HTR-8/SVneo (cell line): ENCODE measurements at places on chromosomes 5 and 9.

DNA sequence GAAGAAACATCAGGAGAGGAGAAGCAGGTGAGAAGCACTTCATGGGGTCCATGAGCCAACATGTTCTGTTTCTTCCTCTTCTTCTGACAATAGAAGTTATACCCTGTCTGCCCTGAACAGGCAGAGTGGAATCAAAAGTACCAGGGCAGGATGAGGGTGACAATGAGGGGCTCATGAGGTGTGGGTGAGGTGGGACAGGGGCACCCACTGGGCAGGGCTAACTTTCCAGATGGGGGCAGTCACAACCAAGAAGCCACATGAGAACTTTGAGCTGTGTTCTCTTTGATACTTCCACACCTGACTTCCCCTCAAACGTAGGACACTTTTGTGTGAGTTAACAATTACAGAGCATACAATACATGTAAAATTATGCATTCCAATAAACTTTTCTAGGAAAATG, 92.7 kb downstream of the LHFPL2 start:
- no peak for DNase-seq

- DNase-seq = no peak
These were observed 49.5 kb upstream of the TGFBR1 start for GRCh38 chr9:99055384-99055783.

- DNase-seq = no peak
These were observed 32.9 kb downstream of the RALGPS1 start for GRCh38 chr9:126947529-126947928.

- DNase-seq = no peak
These were observed 6.6 kb upstream of the CNOT6 start for GRCh38 chr5:180487556-180487955.

GRCh38 chr5:173228639-173229381, 6.2 kb downstream of the NKX2-5 start:
- DNase-seq = no peak

DNA sequence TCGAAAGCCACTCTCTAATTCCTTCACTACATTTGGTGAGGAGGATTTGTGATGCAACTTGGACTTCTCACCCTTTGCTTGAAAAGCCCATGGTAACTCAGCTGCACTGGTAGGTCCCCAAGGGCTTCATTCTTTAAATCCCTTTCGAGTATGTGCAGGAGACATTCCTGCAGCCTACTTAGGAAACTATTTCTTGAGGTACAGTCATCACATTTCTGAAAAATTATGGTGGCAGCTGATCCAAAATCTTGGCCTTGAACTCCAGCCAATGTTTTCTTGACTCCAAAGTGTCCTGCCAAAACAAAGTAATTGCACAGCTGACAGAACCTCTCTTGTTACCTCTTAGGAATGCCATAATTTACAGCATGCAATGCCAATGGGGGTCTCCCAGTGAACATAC, 99.7 kb downstream of the NPR3 start:
- peak; percentile 21 for DNase-seq

GRCh38 chr5:143605403-143606005, 202.0 kb upstream of the NR3C1 start:
- DNase-seq = no peak

GRCh38 chr5:118952992-118953651, 35.2 kb downstream of the DTWD2 start:
- no peak for DNase-seq

GRCh38 chr9:70197216-70198044, 61.3 kb upstream of the SMC5 start:
- DNase-seq = no peak

DNA sequence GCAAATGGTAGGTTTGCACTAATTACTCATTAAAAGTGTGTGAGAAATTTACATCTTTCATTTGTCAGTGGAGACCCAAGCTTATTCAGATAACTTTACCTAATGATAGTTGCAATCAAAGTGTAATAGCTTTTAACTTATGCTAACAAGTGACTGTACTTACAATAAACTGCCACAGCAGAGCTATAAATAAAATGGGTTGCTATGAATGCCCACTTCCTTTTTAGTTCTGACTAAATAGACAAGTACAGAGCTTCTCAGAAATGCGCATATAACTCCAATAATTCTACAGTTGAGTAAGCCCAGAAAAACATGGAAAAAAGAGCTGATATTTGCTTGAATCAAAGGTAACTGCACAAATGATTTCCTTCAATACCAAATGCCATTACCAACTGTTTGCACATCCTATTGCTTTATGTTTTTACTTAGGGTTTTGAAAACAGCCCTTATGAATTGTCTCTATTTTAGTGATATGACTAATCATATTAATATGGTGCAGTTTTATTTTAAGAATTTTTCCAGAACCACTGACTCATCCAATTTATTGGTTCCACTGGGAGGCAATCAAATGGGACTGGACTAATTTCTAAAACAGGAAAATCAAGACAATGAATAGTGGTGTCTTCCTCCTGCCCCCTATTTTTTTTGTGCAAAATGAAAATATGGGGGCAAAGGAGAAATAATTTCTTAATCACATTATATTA, 84.1 kb downstream of the PPP2R2B start:
- no peak for DNase-seq

- DNase-seq = no peak
These were observed 460.4 kb upstream of the RORB start for GRCh38 chr9:74036549-74037231.

- DNase-seq = no peak
These were observed 46.2 kb upstream of the FCN2 start for GRCh38 chr9:134834217-134834956.

GRCh38 chr9:36217256-36217968, 26.7 kb downstream of the CLTA start:
- DNase-seq = no peak

GRCh38 chr5:124315741-124316415, 430.6 kb downstream of the ZNF608 start:
- peak; percentile 65 for DNase-seq

DNA sequence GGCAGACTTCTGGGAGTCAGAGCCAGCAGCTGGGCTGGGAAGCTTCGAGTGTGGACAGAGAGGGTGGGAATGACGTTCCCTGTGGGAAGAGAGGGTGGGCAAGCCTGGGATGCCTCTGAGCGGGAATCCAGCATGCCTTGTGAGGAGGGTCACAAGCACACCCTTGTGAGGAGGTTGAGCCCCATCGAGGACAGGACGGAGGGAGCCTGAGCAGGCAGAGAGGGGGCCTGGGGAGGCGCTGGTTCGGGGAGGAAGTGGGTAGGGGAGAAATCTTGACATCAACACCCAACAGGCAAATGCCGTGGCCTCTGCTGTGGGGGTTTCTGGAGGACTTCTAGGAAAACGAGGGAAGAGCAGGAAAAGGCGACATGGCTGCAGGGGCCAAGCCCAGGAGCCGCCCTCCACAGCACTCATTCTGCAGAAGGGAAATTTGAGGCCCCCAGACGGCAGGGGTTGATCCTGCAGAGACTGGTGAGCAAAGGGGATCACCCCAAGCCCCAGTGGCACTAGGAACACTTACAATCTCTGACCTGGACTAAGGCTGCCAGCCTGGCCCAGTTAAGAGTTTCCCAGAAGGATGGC, 1.1 kb upstream of the IL13 start:
- DNase-seq = no peak

- peak; percentile 65 for DNase-seq
These were observed 6.3 kb upstream of the MED7 start for GRCh38 chr5:157148734-157149615.

- DNase-seq = no peak
These were observed 706.6 kb downstream of the EFNA5 start for GRCh38 chr5:106964132-106964531.

DNA sequence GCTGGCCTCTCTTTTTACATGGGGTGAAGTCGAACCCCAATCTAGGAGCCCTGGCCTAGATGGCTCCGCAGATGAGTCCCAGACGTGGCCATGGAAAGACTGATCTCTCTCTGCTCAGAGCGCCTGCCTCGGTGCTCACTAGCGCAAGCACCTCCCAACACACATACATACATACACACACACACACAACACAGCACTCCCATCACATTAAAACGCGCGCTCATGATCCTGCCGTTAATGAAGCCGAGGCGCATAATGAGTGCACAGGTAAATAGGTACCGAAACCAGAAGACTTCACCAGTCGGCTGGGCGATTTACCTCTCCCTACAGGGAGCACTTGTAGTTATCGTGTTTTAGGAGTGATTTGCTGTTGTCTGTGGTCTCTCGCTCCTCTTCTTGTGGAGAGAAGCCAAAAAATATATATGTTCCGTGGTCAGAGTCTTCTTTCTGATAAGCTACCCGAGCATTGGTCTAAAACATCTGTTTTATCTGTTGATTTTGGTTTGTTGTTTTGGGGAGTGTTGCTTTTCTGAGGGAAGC, 207.7 kb downstream of the MEF2C start:
- no peak for DNase-seq

- peak; percentile 10 for DNase-seq
These were observed 139.1 kb upstream of the ERCC6L2 start for GRCh38 chr9:95736370-95736769.

DNA sequence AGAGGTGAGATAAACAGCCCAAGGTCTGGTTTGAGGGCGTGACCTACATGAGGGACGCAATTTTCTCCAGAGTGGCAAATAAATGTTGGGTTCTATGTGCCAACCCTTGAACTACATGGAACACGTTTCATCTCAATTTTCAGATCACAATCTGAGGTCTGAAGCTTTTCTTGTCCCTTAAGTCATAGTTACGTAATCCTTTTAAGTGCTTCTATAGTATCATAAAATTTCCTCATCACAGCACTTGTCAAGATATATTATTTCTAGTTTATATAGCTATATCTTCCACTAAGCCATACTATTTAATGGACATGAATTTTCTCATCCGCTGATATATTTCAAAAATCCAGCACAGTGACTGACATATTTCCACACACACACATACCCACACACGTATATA, 53.1 kb upstream of the GRIN3A start:
- no peak for DNase-seq

DNA sequence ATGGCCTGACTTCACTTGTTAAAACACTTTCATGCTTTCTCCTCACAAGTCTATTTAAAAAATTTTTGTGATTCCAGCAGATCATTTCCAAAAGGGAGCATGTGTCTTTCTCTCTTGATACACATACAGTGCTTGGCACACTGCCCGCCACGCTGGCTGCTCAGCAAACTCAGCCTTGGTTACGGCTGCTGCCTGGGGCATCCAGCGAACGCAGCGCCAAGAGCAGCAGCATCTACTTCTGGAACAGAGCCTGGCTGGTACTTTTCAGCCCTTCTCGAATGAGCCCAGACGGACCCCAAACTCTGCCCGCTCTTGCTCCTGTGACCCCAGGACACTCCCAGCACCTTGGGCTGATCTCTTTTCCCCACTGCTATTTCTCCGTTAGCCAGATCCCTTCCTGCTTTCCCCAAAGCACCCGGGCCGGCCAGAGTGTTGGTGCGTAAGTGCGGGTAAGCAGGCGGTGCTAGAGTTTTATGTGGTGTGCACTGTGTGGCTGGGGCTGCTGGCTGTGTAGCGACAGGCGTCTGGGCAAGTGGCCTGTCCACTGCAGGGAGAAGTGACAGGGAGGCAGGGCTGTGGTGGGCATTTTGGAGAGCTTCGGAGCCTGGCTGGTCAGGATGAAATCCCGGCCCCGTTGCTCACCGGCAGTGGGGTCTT, 73.2 kb downstream of the SH3PXD2B start:
- DNase-seq = no peak

- no peak for DNase-seq
These were observed 3.9 kb downstream of the ZDHHC12 start for GRCh38 chr9:128719919-128720605.

- no peak for DNase-seq
These were observed 2.8 kb upstream of the ARRDC1 start for GRCh38 chr9:137602661-137603060.

- DNase-seq = no peak
These were observed 286.8 kb upstream of the PANK3 start for GRCh38 chr5:168865968-168866367.

GRCh38 chr5:134370871-134371833, at the start of gene UBE2B:
Gene UBE2B, plus strand, starts transcription at chr5:134371569. Its CDS starts 27 bp downstream, at chr5:134371596.
- DNase-seq = peak; percentile 95

DNA sequence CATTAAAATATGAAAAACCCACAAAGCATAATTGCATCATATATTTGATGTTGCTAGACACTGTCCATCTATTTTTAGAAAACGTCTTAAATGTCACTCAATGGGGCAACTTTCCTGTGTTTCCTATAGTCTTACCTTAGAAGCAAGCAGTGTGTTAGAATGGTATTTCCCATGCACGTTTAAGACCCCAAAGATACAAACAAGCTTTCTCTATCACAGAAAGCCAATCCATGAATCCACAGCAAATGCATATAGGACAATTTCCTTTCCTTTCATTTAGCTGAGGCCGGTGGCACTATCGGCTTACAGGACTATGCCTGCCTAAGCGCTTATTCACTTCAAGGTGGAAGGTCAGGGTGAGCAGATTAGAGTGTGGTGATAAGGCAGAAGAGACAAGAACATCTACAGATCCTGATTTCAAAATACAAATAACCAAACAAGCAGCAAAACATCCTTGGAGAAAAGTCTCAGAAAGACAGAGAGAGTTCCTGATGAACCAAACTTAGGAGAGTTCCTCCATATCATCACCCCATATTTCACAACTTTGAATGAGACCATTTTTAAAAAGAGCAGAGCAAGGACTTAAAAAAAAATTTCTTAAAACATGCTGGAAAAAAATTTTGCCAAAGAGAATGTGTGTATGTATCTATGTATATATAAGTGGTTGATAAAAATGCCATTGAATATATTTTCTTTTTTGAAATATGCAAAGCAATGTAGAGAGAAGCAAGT, 57.2 kb downstream of the MEF2C start:
- DNase-seq = no peak

- DNase-seq = no peak
These were observed 10.1 kb downstream of the EEIG1 start for GRCh38 chr9:127970401-127971313.

DNA sequence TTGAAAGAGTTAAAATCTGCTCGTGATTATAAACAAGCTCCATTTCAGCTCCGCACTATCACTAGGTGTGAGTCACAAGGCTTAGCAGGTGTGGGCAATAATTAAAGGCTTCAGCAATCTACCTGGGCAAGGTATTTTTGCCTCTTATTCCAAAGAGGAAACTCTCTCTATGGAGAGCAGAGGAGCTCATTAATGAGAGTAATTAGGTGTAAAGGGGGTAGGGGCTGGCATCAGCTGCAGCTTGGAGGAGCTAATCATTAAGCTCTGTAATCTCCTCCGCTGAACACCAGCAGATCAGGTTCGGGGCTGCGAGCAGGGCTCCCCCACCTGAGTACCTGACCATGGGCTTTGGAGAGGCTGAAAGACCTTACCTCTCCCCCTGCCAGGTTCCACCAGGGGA, 129.2 kb downstream of the CRB2 start:
- DNase-seq = no peak

- DNase-seq = no peak
These were observed 284.2 kb downstream of the NSG2 start for GRCh38 chr5:174329738-174330137.
